Bone marrow (tissue), 2 donors: ENCODE measurements at places on chromosomes 16 and 17.

DNA sequence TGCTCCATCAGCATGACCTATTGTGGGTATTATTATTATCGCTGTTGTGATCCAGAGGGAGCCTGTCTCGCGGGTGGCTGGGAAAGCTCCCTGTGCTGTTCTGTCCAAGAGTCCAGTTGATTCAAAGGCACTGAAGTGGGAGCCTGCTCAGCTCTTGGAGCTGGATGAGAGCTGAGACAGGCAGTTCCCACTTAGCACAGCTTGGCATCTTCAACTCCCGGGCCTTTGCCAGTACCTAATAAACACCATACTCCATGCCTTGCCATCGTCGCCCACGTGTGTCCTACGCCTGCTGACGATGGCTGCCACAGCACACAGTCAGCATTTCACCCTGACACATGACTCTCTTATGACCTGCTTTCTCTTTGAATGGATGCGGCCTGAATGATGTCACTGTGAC, 32.6 kb downstream of the RTN4RL1 start:
- no peak for DNase-seq

DNA sequence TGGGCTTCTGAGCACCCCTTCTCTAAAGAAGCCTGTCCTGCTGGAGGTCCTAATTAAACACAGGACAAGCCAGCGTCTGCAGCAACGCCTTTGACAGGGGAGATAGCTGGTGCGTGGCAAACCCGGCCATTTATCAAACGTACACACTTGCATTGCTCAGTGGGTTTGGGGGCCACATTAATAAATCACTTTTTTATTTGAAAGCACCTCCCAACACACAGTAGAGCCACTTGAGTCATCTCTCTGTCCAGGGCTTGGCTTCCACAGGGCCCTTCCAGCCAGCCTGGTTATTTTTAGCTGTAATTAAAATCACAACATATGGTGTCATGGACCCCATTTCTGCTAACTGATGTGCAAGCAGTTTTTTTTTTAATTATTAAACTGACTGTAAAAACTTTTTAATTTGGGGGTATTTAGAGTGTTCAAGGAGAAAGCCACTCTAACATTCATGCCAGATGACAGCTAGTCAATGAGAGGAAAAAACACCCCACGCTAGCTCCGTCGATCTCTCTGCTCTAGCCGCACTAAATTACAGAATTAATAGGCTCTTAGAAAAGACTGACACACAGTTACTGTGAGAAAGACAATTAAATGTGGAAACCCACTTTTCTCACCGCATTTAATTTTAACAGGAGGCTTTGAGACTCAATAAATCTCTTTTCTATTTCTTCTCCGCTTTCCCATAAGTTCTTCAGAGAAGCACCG, 201.0 kb upstream of the WSCD1 start:
- no peak for DNase-seq

GRCh38 chr16:69476920-69477443, 52.6 kb downstream of the CYB5B start:
- no peak for DNase-seq

DNA sequence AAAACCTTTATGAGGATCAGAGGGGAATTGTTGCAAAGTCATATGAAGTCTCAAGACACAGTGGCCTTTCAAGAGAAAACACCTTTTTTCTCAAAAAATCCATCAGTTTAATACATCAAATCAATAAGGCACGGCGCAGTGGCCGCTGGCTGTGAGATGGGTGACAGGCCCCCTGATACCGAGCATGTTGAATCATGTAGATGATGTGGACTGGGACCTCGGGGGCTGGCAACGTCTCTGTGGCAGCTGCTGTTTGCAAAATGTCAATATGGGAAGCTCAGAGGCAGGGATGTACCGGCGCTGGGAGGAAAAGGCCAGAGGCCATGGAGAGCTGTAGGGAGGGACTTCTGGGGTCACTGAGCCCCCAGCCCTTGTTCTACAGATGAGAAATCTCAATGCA, 169.1 kb downstream of the GSG1L start:
- no peak for DNase-seq

DNA sequence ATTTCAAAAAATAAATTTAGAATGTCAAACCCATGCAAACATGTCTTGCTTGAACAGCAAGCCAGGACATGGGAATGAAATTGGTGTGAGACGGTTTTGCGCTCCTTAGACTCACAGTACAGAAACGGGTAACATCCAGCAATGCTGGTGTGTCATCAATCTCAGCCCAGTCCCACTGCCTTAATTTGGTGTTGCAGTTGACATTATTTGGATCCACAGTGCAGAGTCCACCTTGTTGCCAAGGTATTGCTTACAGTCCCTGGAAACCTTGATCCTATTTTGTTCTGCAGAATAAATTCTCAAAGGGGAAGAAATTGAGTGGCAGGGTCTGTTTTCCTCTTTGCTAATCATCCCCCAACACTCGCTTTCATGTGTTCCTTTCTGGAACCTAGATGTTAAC, 311.6 kb upstream of the MON1B start:
- DNase-seq = no peak

DNA sequence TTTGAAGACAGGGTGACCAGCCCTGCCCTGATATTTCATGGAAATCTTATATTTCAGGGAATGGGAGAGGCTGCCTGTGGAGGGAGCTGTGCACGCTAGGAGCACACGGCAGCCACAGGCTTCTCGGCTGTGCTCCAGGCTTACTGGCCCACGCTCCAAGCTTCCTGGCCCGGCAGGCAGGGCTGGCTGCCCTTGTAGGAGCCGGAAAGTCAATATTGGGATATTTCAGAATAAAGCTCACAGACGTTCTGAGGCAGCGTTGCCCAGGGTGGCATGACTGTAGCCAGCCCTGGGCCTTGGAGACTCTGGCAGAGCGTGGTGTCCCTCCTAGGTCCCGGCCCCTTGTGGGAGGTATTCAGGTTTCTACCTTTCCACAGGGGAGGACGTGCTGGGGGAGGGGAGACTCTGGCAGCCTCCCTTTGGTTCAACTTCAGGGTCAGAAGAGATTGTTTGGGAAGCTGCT, 95.6 kb downstream of the NPIPB11 start:
- no peak for DNase-seq

DNA sequence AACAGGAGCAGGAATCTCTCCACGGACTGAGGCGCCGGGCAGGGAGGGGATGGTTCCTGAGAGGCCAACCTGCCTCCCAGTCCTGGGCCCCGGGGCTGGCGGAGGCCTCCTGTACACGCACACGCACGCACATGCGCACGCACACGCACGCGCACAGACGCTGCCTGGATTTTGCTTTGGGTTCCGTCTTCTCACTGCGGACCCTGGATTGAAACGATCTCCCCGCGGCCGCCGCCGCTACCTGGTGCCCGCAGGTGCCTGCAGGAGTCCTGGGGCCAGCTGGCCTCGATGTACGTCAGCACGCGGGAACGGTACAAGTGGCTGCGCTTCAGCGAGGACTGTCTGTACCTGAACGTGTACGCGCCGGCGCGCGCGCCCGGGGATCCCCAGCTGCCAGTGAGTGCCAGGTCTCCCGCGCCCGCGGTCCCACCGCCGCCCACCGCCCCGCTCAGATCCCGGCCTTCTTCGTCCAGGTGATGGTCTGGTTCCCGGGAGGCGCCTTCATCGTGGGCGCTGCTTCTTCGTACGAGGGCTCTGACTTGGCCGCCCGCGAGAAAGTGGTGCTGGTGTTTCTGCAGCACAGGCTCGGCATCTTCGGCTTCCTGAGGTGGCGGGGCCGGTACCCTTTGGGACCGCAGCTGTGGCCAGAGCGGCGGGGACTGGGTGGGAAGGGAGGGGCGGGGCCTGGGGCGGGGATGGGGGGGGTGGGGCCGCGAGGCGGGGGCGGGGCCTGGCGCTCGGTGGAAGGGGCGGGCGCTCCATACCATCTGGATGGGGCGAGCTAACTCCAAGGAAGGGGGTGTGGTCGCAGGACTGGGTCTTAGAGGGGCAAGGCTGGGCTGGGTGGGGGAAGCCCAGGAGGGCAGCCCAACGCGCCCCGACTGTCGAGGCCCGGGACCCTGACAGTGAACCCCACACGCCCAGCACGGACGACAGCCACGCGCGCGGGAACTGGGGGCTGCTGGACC, 12.3 kb downstream of the CES4A start:
- DNase-seq = no peak

GRCh38 chr16:50501986-50502615, 46.1 kb upstream of the NKD1 start:
- DNase-seq = no peak

GRCh38 chr17:49687878-49688491, 10.1 kb upstream of the SPOP start:
- no peak for DNase-seq

GRCh38 chr16:83040174-83040573, 413.4 kb downstream of the CDH13 start:
- DNase-seq = no peak

DNA sequence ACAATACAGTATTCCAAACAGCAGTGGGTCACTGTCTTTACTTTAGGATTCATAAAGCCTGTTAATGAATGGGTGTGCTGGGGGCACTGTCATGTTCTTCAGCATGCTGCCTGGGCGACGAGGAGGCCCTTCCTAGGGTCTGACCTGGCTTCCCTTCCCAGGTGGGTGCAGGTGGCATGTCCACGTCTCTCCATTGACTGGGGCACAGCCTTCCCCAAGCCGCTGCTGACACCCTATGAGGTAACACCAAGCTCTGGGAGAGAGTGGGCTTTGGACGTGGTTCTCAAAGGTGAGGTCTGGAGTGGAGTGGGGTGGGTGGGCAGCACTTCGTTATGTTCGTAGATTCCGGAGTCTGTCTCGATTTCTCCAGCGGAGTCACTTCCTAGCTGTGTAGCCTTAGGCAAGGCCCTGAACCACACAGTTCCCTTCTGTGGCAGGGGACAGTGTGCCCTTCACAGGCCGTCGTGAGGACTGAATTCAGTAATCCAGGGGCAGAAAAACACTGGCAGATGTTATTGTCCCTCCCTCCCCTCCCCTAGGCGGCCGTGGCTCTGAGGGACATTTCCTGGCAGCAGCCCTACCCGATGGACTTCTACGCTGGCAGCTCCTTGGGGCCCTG, 771 bp upstream of the OVCA2 start:
- DNase-seq = no peak

- DNase-seq = no peak
Measured at GRCh38 chr16:75139498-75139897, 8.8 kb upstream of the ZFP1 start.

DNA sequence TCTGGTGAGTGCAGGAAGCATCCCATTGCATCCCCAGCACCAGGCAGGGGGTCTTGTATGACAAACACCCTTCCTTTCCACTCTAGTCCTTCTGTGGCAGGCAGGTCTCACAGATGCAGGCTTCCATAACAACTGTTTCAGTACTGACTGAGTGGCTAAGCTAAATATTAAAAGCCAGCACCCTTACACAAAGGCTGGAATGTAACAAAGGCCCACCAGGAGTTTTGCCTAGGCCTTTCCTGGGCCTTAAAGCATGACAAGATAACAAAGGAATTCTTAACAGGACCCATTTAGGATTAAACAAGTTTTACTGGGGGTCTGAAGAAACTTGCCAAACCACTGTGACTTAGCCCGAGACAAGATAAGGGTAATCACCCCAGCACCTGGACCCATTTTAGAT, 228.9 kb upstream of the RPL38 start:
- no peak for DNase-seq

DNA sequence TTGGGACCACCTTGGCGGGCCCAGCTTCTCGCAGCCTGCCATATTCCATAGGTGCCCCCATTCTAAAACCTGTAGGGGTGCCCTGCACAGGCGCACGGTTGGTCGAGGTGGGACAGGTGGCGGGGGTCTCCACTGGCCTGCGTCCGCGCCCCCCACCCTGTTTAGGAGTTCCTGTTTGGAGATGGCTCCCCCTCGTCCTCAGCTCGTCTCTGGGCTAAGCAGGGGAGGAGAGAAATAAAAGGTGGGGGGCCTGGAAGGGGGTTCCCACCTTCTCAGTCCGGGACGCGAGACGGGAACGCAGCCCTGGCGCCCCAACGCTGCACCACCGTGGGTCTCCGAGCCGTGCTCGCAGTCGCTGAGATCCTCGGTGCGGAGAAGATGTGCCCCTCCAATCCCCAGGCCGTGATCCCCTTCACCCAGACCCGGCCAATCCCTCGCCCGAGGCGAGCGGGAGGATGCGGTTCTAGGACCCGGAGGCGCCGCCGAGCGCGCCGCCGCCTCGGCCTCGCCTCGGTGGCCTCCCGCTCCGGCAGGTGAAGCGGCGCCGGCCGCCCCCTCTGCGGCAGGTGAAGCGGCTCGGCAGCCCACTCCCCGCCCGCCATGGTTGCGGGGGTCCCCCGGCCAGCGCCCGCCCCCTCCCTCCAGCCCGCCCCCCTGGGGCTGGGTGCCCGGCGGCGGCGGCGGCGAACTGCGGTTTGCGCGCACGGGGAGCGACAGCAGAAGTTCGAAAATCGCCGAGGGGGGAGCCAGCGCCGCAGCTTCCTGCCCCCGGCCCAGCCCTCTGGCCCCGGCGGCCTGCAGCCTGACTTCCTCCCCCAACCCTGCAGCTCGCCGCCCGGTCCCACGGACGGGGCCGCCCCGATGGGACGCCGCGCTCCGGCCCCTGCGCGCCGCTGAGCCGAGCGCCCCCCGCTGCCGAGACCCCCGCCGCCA, at the start of gene FMNL1:
Gene FMNL1 (plus strand): TSS at position 805 of the 933 bp plus-strand sequence. CDS start 240 bp downstream, outside the sequence.
- DNase-seq = peak; percentile 35

DNA sequence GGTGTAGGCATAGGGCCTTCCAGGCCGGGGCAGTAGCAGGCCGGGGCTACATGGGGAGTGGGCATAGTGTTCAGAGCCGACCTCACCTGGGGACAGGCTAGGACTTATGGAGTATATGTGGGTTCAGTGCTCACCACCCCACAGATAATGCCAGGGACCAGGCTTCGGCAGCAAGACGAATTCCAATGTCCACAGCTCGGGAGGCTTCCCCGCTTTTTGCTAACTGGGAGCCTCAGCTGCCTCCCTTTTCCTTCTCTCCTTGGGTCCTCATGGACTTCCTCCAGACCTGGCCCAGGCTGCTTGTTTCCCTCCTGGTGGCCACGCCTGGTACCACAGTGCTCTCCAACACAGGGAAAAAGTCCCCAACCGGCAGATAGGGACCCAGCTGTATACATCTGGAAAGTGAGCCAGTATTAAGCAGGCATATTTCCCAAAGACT, 20.1 kb upstream of the SLC46A1 start:
- no peak for DNase-seq
